EH (cell line): ENCODE measurements at places on chromosomes 12 and 14.
A peak's percentile ranks its signal among the peaks of the same experiment; 100 is the strongest.

GRCh38 chr12:58922849-58923248, 2.5 kb upstream of the LRIG3 start:
- DNase-seq, result peak; percentile 84

DNA sequence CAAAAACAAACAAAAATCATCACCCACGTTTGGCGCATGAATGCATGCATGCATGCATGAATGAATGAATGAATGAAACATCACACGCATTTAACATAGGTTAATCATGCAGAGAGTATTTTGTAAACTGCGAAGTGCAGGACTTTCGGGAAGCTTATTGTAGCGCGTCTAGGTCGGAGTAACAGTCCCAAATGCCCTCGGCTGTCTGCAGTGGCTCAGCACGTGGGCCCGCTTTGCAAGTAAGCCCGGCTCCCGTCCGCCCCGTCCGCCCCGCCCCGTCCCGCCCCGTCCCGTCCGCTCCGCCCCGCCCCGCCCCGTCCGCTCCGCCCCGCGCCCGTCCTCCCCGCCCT, 263 bp upstream of the IFT81 start:
- no peak for DNase-seq

- DNase-seq, result no peak
These were observed 608 bp downstream of the ZNF410 start for GRCh38 chr14:73887318-73887616.

DNA sequence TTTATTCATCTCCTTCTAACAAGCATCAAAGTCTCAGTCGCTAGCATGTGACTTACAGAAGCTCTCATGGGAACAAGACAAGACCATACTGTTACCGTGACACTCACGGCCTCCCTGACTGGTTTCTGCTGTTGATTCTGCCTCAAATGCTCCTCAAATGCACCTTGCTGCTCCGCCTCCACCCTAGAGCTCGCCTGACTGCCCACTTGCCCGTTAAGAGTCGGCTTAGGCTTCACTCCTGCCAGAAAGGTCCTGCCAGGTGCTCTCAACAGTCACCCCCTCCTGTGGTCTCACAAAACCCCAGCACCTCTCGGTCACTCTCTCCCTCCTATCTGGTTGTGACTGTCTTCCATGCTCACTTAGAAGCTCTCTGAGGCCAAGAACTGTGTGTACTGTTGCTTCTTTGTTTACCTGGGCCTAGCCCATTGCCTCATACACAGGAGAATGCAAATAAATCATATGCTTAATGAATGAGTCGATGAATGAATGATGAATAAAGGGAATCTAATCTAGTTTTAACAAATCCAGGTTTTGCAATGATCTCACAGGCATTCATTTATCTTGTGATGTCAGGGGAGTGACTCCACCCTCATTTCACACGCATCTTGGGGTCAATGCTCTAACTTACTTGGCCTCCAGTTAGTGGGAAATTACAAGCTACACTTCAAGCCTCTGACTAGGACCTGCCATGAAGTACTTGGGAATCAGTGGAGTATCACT, 41.3 kb downstream of the SSH1 start:
- DNase-seq, result peak; percentile 31

DNA sequence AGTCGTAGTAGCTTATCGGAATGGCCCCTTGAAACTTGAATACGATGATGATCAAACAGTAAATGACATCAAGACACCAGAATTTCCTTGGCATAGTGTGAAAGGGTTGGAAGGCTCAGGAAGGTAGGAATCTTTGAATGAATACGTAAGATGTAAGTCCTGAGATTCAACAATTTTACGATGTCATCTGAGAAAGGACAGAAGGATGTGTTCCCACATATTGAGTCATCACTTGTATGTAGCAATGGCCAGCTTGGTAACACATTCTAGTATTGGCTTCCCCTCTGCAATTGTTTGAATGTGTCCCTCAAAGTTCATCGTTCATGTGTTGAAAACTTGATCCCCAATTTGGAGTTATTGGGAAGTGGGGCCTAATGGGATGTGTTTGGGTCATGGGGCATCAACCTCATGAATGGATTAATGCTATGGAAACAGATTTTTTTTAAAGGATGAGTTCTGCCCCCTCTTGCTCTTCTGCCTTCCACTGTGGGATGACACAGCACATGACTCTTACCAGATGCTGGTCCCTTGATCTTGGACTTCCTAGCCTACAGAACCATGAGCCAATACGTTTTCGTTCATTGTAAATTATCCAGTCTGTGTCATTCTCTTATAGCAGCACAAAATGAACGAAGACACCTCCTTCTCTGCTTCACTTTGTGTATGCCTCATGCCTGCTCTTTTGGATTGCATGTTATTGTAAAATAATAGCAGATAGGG, 284.6 kb downstream of the BCAT1 start:
- DNase-seq, result peak; percentile 11

- no peak for DNase-seq
These were observed 188.2 kb downstream of the PLCZ1 start for GRCh38 chr12:18549598-18549997.

DNA sequence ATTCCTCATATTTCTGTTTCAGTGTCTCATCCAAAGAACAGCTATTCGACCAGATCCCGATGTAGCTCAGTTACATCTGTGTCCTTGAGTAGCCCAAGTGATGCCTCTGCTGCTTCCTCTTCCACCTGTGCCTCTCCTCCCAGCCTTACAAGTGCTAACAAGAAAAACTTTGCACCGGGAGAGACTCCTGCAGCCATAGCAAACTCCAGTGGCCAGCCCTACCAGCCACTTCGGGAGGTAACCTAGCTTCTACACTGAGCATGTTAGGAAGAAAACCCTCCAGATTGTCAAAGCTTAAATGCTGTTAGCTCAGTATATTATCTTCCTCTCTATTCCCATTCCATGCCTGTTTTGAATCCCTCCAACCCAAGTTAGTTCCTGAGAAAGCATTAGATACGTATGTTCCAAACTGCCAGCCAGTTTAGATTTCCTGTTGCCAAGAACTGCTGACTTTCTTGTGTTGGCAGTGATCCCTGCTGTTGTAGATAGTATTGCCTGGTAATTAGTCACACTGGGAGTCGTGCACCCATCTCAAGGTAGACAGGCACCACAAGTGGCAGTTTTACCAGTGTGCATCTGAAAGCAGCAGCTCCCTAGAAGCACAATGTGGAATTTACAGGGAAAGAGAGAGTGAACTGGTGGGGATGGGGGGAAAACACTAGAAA, 14.0 kb upstream of the KCNH3 start:
- DNase-seq, result no peak

- peak; percentile 60 for DNase-seq
These were observed 55.1 kb downstream of the CMAS start for GRCh38 chr12:22100958-22101748.

DNA sequence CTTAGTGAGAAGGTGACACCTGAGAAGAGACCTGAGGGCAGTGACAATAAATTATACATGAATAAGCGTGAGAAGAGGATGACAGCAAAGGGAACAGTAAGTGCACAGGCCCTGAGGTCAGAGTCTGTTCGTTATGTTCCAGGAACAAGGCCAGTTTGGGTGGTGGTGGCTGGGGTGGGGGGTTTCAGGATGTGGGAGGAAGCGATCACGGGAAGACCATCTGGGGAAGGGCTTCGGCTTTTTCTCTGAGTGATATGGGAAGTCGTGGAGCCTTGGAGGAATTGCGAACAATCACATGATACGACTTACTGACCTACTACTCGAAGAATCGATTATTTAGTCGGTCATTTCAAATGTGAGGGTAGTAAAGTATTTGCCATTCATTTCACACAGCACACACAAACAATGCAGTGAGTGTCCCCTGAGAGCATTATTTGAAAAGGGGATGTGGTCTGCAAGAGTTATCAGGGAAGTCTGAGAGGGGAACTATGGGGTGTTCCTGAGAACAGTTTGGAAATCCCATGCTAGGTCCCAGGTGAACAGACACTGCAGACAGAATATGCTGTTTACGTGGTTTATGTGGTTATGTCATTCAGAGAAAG, 94.7 kb downstream of the SLC38A1 start:
- no peak for DNase-seq

GRCh38 chr12:99111600-99111999, 466.5 kb downstream of the APAF1 start:
- DNase-seq, result no peak

GRCh38 chr12:118436002-118436730, 59.8 kb downstream of the SUDS3 start:
- peak; percentile 30 for DNase-seq

DNA sequence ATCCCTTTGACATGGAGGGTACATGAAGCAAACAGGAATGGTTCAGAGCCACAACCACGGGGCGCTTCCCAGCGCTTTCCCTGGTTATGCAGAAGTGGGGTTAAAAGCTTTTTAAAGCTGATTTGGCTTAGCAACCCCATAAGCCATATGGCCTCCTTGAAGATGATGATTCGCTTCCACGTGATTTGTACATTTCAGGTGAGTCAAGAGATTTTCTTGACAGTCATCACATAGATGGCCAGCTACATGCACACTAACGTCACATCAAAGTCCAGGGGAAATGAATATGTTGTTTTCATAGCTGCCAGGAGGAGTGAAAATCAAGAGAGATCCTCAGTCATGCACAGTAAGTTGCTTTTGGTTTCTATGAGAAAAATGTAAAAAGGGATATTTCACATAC, 309.7 kb downstream of the TMEM132D start:
- DNase-seq, result no peak

GRCh38 chr12:19223018-19223417, 93.5 kb downstream of the PLEKHA5 start:
- DNase-seq, result no peak

GRCh38 chr12:64650762-64651161, 40.5 kb downstream of the RASSF3 start:
- DNase-seq, result peak; percentile 65

DNA sequence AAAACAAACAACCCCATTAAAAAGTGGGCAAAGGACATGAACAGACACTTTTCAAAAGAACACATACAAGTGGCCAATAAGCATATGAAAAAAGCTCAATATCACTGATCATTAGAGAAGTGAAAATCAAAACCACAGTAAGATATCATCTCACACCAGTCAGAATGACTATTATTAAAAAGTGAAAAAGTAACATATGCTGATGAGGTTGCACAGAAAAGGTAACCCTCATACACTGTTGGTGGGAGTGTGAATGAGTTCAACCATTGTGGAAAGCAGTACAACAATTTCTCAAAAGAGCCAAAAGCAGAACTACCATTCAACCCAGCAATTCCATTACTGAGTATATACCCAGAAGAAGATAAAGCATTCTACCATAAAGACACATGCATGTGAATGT, 18.2 kb downstream of the PDE6H start:
- DNase-seq, result no peak

GRCh38 chr14:101926620-101927019, 37.8 kb upstream of the DYNC1H1 start:
- no peak for DNase-seq

GRCh38 chr12:5507944-5508343, 76.0 kb downstream of the NTF3 start:
- DNase-seq, result no peak

DNA sequence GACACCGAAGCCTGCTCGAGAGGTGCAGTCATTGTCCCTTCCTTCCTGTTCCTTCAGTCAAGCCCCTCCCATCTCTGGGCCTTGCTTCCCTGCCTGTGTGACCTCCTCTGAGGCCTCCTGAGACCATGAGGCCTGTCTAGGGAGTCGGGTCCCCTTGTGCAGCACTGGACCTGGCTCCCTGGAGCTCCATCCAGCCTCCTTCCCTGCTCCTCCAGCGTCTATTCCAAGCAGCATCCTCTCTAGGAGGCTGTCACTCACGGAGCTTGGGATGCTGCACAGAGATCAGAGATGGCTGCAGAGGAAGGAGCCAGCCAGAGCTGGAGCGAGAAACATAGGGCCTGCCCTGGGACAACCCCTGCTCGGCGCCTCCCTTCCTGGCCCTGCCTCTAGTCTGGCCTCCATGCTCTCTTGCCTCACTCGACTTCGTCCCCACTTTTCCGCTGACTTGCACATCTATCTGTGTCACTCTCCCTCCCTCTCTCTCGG, 142.7 kb downstream of the BCL11B start:
- no peak for DNase-seq

DNA sequence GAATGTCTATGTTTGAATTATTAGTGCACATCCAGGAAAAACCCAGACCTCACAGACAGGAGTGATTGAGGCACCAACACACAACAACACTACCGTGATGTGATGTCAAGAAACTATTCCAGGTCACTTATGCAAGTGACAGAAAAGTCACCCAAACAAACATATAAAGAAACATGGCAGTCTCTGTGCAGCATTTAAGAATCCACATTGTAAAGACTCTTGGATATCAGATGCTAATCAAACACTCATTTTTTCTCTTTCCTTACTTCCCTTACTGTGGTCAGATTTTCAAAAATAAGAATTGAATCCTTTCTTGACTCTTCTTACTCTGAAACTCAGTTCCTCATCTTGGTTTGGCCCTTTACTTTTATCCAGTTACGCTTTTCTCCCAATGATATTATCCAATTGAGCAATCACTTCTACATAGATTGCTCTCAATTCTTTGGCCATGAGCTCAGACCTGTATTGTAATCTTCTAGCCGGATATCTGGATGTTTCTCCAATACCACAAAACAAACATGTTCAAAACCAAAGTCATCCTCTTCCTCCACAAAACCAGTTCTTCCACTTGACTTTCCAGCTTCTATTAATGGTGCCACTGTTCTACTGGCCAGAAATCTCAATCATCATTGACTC, 115.4 kb downstream of the DUSP6 start:
- peak; percentile 31 for DNase-seq

DNA sequence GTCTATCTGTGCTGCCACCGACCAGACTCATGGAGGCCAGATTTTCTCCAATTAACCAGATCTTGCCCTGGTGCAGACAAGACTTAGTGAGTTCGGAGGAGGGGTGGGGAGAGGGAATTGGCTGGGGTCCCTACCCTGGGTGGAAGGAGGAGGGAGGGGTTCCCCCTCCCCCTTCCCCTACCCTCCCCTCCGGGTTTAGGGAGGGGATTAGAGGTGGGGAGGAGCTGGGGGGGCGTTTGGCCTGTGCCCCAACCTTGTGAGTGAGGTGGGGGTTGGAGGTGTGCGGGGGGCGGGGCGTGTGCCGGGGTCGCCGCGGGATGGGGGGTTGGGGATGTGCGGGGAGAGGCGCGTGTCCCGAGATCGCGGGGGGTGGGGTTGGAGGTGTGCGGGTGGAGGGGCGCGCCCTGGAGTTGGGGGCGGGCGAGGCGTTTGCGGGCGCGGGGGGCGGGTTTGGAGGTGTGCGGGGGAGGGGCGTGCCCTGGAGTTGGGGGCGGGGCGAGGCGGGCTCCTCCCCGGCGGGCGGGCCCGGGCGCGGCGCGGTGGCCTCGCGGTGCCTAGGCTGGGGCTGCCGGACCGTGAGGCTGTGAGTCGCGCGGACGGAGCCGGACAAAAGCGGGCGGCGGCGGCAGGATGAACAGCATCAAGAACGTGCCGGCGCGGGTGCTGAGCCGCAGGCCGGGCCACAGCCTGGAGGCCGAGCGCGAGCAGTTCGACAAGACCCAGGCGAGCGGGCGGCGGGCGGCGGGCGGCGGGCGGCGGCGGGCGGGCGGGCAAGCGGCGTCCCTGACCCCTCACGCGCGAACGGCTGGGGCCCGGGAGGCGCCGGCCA, at the start of gene HIP1R:
TSS of gene HIP1R (plus strand) at position 537 of the 829 bp plus-strand sequence. CDS start at position 631, 94 bp downstream.
- peak; percentile 33 for DNase-seq

DNA sequence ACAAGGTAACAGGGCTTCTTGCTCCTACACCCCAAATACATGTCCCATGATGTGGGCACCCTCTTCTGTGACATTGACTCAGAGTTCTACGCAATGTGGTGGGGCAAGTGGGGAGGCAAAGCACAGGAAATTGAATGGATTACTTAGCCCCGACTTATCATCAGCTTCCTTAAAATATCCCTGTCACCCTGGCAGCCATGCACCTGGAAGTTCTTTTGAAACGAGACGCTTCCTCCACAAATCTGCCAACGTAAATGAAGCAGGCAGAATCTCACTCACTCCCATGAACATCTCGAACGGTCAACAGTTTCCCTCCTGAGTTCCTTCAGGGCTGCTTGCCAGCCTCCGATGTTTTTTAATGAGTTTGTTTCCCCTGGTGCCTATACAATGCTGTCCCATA, 33.5 kb downstream of the RNFT2 start:
- no peak for DNase-seq
